GM23248 (cell line): ENCODE measurements at places on chromosomes 3 and 15.

GRCh38 chr15:48419896-48420295, 88.7 kb downstream of the DUT start:
- peaks cover 44% of the 10 kb centered on the region for H3K4me1 ChIP-seq
- no peak overlapping the region for H3K4me3 ChIP-seq
- peak overlapping the region; percentile 82 for H3K27ac ChIP-seq
- H3K27me3 ChIP-seq, result no peaks in the 10 kb centered on the region
- DNase-seq, result no peak

DNA sequence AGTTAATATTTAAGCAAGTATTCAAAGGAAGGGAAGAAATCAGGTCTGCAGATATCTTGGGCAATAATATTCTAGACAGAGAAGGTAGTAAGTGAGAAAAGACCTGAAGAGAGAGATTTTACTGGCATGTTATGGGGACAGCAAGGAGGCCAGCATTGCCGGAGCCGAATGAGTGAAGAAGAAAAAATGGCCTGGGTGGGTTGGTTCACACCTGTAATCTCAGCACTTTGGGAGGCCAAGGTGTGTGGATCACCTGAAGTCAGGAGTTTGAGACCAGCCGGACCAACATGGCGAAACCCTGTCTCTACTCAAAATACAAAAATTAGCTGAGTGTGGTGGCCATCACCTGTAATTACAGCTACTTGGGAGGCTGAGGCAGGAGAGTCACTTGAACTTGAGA, 164.7 kb downstream of the VGLL3 start:
- no peak overlapping the region for H3K4me3 ChIP-seq
- no peaks in the 10 kb centered on the region for H3K36me3 ChIP-seq
- peaks cover 9% of the 10 kb centered on the region; the same call in 1 of the 2 replicates for H3K4me1 ChIP-seq
- no peak for DNase-seq
- H3K27ac ChIP-seq, result no peak overlapping the region

- peak; percentile 54 for DNase-seq
- peaks cover 6% of the 10 kb centered on the region for H3K4me1 ChIP-seq
- H3K4me3 ChIP-seq, result peak overlapping the region; percentile 51
- no peak overlapping the region for H3K27ac ChIP-seq
- no peaks in the 10 kb centered on the region for H3K27me3 ChIP-seq
These were observed 80.7 kb downstream of the CHST2 start for GRCh38 chr3:143200001-143200924.

DNA sequence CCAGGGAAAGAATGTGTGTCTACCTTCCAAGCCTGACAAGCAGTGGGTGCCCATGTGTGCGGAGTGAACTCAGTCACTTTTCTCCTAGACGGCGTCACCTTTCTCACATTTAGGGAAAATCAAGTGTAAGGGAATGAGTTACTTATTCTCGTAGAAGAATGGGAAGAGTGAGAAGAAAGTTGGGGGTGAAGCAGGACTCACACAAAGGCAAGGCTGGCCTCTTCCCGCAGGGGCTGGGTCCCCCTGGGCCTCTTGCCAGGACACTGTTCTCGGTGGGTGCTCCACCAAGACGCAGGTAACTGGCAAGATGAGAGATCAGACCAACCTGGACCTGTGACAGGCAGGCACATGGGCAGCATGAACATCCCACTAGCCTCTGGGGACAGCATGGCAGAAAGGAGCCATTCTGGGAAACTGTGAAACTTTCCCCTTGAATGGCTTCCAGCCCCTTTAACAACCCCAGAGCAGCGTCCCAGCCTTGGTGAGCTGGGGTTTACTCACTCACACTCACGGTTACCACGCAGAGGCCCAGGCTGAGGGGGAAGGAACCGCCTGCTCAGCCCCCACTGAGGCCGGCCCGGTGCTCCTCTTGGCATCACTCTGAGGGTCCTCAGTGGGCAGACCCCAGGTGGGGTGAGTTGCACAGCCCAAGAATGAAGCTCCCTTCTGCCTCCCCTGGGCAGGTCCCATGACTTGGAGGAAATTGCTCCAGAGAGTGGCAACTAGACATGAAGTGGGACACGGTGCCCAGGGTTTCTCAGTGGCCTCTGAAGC, 15.0 kb upstream of the SRP14 start:
- H3K27ac ChIP-seq, result no peak overlapping the region
- H3K36me3 ChIP-seq, result no peaks in the 10 kb centered on the region
- peaks cover 25% of the 10 kb centered on the region for H3K4me1 ChIP-seq
- H3K4me3 ChIP-seq, result no peak overlapping the region
- H3K27me3 ChIP-seq, result no peaks in the 10 kb centered on the region

DNA sequence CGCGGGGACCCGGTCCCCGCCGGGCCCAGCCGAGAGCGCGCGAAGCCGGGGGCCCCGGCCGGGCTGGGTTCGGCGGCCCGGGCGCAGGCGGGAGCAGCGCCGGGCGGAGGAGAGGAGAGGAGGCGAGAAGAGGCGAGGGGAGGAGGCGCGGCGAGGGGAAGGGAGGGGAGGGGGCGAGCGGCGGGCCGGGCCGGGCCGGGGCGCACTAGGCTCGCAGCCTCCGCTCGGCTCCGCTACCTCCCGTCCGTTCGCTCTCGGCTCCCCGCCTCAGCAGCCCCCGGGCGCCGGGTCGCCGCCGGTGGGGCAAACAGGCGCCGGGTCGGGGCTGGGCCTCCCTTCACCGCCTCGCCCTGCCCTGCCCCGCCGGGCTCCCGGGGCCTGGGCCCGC, 351 bp downstream of the INSYN1 start:
- H3K27me3 ChIP-seq, result peaks cover 17% of the 10 kb centered on the region
- H3K36me3 ChIP-seq, result no peaks in the 10 kb centered on the region
- peak overlapping the region; percentile 73 for H3K4me3 ChIP-seq
- peak; percentile 61 for DNase-seq
- no peaks in the 10 kb centered on the region for H3K4me1 ChIP-seq

GRCh38 chr3:167151636-167152035, 228.5 kb downstream of the ZBBX start:
- H3K4me3 ChIP-seq, result no peak overlapping the region
- no peaks in the 10 kb centered on the region for H3K36me3 ChIP-seq
- no peaks in the 10 kb centered on the region for H3K4me1 ChIP-seq

DNA sequence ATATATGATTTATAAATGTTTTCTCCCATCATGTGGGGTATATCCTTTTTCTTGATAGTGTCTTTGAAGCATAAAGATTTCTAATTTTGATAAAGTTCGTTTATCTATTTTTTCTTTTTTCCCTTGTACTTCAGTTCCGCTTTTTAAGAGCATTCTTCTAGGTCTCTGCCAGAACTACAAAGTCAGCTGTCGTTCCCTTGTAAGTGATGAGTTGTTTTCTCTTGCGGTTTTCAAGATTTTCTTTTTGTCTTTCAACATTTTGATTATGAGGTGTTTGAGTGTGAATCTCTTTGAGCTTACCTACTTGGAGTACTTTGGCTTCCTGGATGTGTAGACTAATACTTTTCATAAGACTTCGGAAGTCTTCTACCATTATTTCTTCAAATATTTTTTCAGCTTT, 9.3 kb upstream of the PRICKLE2 start:
- no peak overlapping the region for H3K4me3 ChIP-seq
- H3K36me3 ChIP-seq, result peaks cover 4% of the 10 kb centered on the region
- H3K4me1 ChIP-seq, result peaks cover 20% of the 10 kb centered on the region

GRCh38 chr3:113079218-113079961, 88.6 kb downstream of the GTPBP8 start:
- no peaks in the 10 kb centered on the region for H3K36me3 ChIP-seq
- H3K27ac ChIP-seq, result no peak overlapping the region
- DNase-seq, result no peak
- H3K27me3 ChIP-seq, result no peaks in the 10 kb centered on the region
- 0 out of 2 replicates have a peak overlapping the region, but pooled peaks have one; percentile 10 for H3K4me3 ChIP-seq

DNA sequence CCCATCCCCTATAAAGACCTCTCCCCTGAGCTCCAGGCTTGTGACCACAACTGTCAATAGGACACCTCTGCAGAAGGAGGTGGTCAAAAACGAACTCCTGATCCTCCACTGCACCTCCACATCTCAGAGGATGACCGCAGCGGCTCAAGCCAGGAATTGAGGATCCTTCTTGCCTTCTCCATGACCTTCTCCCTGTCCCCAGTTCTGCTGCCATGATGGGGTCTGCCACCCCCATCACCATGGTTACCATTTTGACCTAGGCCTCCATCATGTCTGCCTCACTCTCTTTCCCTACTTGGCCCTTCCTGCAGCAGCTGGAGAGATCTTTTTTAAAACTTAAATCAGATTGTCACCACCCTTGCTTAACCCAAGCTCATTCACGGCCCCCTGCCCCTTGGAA, 81.3 kb upstream of the LINGO1 start:
- no peaks in the 10 kb centered on the region for H3K36me3 ChIP-seq
- H3K27me3 ChIP-seq, result peaks cover 19% of the 10 kb centered on the region

- H3K4me1 ChIP-seq, result peaks cover 7% of the 10 kb centered on the region; the same call in 1 of the 2 replicates
- 0 out of 2 replicates have a peak overlapping the region, but pooled peaks have one; percentile 13 for H3K27ac ChIP-seq
- no peak overlapping the region for H3K4me3 ChIP-seq
- DNase-seq, result peak; percentile 27
These were observed 32.8 kb downstream of the XXYLT1 start for GRCh38 chr3:195238081-195238571.

GRCh38 chr15:40787991-40788390, 18.2 kb downstream of the C15orf62 start:
- H3K4me1 ChIP-seq, result peaks cover 20% of the 10 kb centered on the region
- no peak for DNase-seq
- no peak overlapping the region for H3K4me3 ChIP-seq
- peaks cover 2% of the 10 kb centered on the region; the same call in 1 of the 2 replicates for H3K36me3 ChIP-seq
- H3K27ac ChIP-seq, result no peak overlapping the region
- H3K27me3 ChIP-seq, result no peaks in the 10 kb centered on the region

DNA sequence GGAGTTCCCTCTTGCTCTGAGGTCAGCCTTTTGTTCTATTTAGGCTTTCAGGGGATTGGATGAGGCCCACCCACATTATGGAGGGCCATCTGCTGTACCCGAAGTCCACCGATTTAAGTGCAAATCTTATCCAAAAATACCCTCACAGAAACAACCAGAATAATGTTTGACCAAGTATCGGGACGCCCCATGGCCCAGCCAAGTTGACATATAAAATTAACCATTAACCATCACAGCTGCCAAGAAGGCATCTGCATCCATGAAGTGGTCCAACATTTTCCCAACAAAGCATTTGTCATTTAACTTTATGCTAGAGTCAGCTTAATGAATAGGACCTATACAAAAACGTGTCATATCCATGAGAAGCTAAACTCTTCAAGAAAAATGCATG, 46.2 kb upstream of the TBC1D23 start:
- H3K36me3 ChIP-seq, result no peaks in the 10 kb centered on the region
- no peaks in the 10 kb centered on the region for H3K27me3 ChIP-seq
- no peak overlapping the region for H3K27ac ChIP-seq
- peaks cover 29% of the 10 kb centered on the region for H3K4me1 ChIP-seq

GRCh38 chr3:13890377-13891016, 10.6 kb upstream of the WNT7A start:
- H3K27me3 ChIP-seq, result peaks cover 5% of the 10 kb centered on the region
- no peak for DNase-seq
- no peaks in the 10 kb centered on the region for H3K36me3 ChIP-seq

DNA sequence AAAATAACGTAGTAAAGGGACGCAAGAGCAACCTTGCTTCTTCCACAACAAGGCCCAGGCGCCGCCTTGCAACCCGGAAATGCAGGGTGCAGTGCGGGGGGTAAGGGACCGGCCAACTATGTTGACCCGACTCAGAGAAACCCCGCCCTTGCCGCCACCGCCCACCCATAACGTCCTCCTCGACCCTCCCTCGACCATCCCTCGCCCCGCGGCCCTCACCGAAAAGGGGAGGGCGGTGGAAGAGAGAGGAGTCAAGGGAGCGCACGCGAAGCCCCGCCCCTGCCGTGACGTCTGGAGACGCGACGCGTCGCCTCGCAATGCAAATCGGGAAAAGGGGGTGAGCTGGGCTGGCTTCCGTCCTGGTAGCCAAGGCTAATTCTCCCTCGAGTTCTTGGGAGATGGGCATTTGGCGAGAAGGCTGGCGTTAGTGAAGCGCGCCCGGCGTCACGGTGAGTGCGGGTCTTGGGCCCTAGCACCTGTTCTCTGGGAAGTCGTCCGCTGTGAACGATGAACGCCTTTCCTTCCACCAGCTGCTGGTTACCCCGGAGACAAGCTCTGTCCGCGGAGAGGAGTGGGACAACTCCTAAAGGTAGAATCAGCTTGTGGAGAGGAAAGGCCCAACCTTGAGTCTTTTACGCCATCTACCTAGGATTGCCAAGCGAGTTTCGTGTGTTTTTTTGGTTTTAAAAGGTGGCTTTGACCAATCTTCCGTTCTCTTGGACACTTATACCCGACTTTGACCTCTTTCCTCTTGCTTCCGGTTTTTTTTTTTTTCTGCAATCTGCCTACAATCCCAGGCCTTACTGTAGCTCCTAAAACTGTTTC, at the start of gene USP8:
Gene USP8, plus strand, starts transcription at position 340 of the 825 bp plus-strand sequence. CDS start 14,669 bp downstream, outside the sequence.
- H3K4me3 ChIP-seq, result peak within 1 kb of the TSS; percentile 94
- no peaks in the 10 kb centered on the region for H3K36me3 ChIP-seq
- H3K4me1 ChIP-seq, result peaks cover 10% of the 10 kb centered on the region
- peak within 1 kb of the TSS; percentile 77 for H3K27ac ChIP-seq
- peak; percentile 97 for DNase-seq

DNA sequence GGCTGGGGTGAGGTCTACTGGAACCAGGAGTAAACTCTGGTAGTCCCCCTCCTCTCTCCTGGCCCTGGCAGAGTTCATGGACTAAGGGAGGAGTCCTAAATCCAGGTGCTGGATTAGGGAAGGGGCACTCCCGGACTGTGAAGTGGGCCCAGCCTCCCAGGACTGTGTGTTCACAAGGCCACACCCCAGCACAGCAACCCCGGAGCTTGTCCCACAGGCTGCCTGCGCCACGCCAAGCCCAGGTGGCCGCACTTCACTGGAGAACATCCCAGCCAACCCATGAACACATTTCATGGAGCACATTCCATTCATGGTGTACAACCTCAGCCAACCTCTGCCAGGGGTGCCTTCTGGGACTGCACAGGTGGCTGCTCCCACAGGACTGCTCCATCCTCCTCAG, 8.2 kb downstream of the ARPIN start:
- H3K4me3 ChIP-seq, result no peak overlapping the region
- no peak overlapping the region for H3K27ac ChIP-seq
- no peaks in the 10 kb centered on the region for H3K4me1 ChIP-seq
- no peak for DNase-seq
- no peaks in the 10 kb centered on the region for H3K36me3 ChIP-seq
- H3K27me3 ChIP-seq, result no peaks in the 10 kb centered on the region

GRCh38 chr3:170749185-170749584, 120.8 kb downstream of the RPL22L1 start:
- no peaks in the 10 kb centered on the region for H3K27me3 ChIP-seq
- no peak overlapping the region for H3K4me3 ChIP-seq
- H3K27ac ChIP-seq, result no peak overlapping the region
- peaks cover 72% of the 10 kb centered on the region for H3K4me1 ChIP-seq
- DNase-seq, result no peak

GRCh38 chr15:48392356-48392755, 61.1 kb downstream of the DUT start:
- H3K4me1 ChIP-seq, result peaks cover 77% of the 10 kb centered on the region
- peak; percentile 56 for DNase-seq
- H3K36me3 ChIP-seq, result no peaks in the 10 kb centered on the region
- peak overlapping the region; percentile 44 for H3K27ac ChIP-seq
